ENCODE measurements at places on chromosomes 12 and 14.

DNA sequence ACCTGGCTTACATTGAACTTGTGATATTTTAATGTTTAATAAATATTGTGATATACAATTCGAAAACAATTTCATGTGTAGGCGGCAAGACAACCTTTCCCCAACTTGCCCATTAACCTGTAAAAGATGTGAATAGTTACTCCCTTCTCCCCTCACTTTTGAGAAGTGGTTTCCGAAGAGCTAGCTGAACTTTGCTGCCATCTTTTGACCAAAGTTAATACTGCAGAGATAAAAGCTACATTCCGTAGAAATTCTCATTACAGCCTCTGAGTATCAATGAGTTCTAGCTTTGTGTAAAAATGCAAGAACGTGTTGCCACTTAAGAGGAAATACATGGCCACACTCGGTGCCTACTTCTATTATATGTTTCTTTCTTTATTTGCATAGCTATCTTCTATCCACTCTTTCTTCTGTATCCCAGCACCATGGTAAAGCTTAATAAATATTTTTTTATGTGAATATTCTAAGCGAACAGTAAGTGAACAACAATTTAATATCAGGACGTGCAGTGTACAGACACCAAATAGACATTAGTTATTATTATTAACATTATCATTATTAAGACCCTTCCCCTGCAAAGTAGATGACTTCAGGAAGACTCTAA is 105.1 kb upstream of the TMEM260 start:
- DNase-seq, result no peak

DNA sequence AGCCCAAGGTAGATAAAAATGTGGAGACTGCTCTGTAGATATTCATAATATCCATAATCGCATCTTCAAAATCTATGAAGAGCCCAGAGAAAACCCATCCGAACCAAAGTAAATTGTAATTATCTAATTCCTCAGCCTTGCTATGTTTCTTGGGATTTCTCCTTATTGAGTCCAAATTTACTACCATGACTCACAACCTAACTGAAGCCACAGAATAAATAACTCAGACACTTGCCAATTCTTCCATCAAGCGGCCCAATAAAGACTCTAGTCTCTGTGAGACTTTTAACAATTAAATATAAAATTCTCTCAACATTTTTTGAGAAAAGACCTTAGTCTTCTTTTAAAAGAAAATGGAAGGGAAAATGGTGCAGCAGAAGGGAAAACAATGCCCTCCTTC is 409.8 kb downstream of the DAD1 start:
- DNase-seq, result no peak

DNA sequence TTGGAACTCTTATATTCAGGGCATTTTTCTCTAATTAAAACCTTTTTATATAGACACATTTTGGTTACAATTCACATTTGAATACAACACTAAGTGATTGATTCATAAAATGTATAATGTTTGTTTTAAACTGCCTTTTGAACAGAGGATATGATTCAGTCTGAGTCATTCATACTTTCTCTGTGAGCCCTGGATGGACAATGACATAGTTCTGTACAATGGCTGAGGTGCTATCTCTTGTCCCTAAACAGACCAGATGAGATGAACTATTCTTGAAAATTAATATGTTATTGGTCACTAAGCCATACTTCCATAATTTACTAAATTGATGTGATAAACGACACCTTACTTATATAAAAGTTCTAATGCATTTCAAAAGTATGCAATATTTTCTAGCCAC is 199.7 kb upstream of the ATXN7L3B start:
- DNase-seq, result no peak

- DNase-seq, result no peak
Measured at GRCh38 chr14:73386342-73386741, 72.0 kb downstream of the NUMB start.

DNA sequence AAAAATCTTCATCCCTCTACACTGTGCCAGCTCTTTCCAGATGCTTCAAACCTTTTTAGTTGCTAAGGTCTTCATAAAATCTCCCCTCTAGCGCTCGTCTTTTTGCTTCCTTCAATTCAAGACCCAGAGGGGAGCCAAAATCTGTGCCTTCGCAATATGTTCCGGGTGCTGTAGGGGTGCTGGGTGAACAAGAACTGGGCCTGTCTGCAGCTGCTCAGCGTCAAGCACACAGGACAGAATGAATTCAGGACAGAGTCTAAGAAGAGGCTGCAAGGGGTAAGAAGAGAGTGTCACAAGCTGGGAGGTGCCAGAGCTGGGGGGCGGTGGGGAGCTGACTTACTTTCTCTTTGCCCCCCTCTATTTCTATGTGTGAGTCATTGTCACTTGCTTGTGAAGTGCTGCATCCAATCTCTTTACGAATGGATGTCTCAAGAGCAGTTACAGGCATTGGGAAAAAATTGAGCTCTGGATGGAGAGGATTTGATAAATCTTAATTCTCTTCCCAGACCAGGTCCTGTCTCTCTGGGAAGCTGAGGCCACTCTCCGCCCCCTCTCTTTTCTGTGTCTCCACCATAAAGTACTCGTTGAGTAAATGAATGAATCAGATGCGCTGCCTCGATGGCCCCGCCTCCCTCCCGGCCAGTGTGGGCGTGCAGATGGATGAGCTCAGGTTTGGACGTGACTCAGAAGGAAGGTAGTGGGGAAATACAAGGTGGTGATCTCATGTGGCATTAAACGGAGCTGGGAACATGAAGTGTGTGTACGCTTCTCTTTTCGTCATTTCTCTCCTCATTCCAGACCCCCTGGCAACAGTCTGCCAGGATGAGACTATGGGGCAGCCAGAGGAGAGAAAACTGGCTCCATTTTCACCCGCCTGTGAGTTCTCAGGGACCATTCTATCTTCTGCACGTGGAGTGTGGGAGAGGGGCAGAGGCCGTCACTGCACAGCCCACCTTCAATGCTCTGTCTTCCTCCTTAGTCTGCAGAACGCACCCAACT is 91.3 kb downstream of the TSPAN9 start:
- DNase-seq, result no peak

DNA sequence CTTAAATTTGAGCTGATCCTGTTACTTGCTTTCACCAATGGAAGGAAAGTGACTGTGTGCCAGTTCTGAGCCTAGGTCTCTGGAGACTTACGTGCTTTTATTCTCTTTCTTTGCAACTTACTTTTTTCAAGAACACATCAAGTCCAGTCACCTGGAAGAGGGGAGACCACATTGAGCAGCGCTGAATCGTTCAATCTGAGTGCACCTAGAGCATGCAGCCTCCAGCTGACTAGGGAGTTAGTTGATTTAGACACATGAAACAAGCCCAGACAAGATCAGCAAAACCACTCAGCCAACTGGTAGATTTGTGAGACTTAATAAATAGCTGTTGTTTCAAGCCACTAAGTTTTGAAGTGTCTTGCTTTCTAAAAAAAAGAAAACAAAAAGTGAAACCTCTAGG is 1014.8 kb upstream of the FBXO33 start:
- DNase-seq, result no peak

DNA sequence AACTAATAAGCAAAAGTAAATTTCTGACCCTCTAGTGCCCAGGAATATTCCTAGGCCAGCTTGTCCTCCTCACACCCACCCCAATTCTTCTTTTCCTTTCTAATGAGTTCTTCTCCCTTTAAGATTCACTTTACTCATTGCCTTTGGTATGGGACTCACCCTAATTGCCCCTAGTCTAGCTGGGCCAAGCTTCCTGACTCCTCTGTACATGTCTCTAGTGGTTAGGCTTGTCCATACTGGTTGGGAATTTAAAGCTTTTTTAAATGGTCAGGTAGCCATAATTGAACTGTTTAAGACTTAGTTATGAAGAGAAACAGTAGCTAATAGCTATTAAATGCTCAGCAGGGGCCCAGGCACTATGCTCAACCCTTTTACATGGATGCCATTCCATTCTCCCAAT is 248.2 kb downstream of the C12orf42 start:
- no peak for DNase-seq

Measured in sigmoid colon (tissue), 7 donors.